ENCODE measurements at places on chromosomes 7 and 10.

DNA sequence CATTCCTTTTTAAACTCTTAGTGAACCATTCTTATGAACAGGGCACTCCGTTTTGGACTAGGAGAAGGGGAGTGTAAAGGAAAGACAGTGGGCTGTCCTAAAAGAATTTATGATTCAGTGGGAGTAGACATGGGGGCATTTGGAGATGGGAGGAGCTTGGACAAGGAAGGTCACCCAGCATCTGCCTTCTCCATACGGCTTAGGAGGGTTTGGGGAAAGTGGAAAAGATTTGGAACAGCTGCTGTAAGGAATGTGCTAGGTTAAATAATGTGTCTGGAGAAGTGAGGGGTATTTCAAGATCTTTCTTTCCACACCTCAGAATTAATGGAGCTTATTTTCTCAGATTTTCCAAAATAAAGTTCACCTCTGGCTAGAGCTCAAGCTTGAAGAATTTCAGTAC, 24.0 kb downstream of the SLC35G1 start:
- no peak for DNase-seq

DNA sequence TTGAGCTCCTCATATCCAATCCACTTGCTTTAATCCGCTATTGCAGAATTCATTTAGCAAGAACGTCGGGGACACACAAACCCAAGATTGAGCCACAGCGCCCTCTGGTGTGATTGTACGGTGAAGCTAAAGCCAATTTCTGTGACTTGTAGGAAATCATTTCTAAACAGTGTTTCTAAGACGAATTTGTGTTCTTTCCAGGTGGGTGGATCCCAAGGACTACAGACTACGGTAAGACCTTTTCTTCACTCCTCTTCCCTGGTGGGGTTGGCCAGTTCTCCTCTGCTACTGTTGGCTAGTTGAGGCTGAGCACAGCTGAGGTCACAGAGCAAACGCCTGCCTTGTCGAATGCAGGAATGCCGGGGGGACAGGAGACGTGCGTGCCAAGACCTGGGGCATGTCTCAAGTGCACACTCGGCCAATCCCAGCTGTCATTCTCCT, 5.2 kb downstream of the DMBT1 start:
- DNase-seq = peak; percentile 19

- DNase-seq = no peak
Measured at GRCh38 chr7:85471307-85471706, 284.5 kb upstream of the SEMA3D start.

DNA sequence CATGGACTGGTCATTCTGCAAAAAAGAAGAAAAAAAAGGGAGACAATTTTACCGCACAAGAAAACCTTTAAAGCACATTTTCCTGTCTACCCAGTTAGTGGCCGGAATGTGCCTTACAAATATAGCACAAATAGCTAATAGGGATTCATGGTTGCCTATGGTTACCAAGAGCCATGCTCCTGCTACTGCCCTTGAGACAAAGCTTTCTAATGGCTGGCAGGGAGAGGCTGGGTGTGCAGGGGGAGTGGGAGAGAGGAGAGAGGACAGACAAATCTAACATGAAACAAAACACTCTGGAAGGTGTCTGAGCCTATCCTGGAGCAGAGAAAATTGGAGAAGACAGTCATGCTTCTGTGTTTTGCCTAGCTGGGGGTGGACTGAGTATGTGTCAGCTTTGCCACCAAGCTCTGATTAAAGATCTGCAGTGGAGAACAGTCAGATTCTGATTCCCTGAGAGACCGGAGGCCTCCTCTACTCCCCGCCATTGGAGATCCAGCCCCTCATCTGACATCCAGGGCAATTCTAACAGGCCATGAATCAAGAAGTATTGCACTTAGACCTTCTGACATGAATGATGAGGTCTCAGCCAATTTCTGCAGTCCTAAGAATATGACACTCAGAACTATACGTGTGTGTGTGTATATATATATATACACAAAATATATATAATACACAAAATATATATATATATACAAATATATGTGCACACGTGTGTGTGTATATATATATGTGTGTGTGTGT, 80.2 kb downstream of the PRTFDC1 start:
- no peak for DNase-seq

GRCh38 chr7:20776214-20776911, 10.3 kb downstream of the SP8 start:
- no peak for DNase-seq

DNA sequence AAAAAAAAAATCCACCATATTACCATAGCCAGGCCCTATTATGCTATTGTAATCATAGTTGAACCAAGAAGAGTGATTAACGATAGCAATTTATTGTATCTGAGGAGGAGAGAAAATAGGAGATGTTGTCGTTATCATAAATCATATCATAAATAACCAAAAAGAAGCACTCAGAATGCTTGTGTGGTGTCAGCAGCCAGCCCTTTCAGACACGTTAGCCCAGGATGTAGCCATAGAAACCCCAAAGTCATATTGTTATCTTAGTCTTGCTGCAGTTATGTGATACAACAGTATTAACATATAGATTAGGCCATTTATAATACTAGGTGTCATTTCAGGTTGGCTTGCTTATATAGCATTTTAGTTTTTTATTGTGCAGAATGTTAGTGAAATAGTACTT, 102.2 kb upstream of the GATA3 start:
- DNase-seq = no peak

DNA sequence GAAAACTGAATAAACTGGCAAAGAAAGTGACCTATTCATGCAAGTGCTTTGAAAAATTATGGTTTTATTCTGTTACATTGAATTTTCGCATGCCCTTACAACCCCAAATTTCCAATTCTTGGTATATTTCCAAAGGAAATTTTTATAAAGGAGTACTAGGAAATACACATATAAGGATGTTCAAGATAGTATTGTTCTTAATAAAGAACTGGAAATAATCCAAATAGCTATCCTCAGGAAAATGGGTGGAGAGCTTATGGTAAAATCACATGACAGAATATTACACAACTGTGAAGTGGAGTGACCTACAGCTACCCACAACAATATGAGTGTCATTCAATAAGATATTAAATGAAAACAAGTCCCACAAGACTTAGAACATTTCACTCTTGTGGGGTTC, 138.9 kb upstream of the BMPER start:
- DNase-seq = no peak

- DNase-seq = peak; percentile 75
Measured at GRCh38 chr7:25855854-25856782, 295.9 kb upstream of the NFE2L3 start.
